ENCODE measurements at places on chromosomes 1 and 21. TPM values are rescaled to one million over a fixed set of nuclear protein-coding genes. Genes with fewer than 3 reads are reported as not detected.

CHIA gene
- not detected for polyA plus RNA-seq

NLRP3 gene
- 0.78 TPM for polyA plus RNA-seq

DIO1 gene
- polyA plus RNA-seq: 0.58 TPM

MTFR1L gene
- 69.8 TPM for polyA plus RNA-seq

TTC22 gene
- polyA plus RNA-seq: 28.2 TPM

MAN1A2 gene
- polyA plus RNA-seq: 28.3 TPM

Measured in large intestine (tissue), 12 donors.